ENCODE measurements at places on chromosomes 6 and 20.

GRCh38 chr20:23160536-23161243 lies 74.6 kb upstream of the CD93 start:
- no peak for DNase-seq

DNA sequence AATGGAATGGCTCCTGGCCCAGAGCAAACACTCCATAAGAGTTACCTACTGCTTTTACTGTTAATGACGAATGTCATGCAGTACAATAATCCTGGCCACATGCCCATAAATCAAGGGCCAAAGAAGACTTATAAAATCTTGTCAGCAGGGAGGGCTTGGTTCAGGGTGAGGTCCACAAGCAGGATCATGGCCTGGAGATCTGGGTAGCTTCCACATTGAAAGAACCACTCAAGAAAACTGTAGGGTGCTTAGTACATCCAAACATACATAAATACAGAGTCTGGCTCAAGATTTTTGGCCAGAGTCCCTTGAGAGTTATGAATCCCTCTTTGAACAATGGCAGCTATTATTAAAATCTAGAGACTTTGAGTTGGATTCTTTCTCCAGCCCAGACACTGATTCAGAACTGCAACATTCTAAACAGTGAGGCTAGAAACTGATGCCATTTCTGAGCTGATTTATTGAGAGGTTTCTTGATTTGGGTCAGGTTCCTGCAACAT lies 188.7 kb downstream of the CDC5L start:
- DNase-seq = no peak

DNA sequence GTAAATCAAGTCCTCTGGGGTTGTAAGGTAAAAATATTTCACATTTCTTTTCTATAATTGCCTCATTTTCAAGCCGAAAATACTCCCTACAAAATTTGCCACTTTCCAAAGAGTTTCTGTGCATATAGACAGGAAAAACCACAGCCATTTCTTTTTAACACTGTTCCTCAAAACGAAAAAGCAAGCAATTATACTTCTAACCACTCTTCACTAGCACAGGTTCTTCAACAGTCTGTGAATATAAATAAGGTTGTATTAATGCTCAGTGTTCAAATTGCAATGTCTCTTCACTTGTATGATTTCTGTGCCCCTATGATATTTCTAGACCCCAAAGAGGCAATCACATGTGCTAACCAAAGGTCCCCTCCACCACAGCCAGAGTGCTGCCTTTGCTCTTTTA lies 206.0 kb downstream of the SIM1 start:
- no peak for DNase-seq

- no peak for DNase-seq
These were observed 20.7 kb downstream of the FUCA2 start for GRCh38 chr6:143490775-143491174.

DNA sequence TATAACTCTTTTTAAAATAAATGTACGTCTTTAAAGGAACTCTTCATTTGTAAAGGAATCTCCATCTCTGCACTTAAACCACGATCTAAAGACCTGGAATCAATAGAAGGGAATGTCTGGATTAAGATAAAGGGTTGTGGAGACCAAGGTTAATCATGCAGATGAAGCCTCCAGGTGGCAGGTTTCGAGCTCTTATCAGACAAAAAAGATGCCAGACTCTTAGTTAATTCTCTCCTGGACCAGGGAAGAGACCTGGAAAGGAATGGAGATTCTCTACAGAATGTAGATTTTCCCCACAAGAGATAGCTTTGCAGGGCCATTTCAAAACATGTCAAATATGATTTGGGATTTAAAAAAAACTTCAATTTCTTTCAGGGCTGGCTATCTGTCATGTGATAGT lies 71.5 kb upstream of the SSTR4 start:
- DNase-seq = no peak

Measured in NCI-H1930 (cell line).